ENCODE measurements at places on chromosomes 6 and 20.

- no peak for DNase-seq
These were observed 41.6 kb downstream of the PLAGL2 start for GRCh38 chr20:32165836-32166545.

DNA sequence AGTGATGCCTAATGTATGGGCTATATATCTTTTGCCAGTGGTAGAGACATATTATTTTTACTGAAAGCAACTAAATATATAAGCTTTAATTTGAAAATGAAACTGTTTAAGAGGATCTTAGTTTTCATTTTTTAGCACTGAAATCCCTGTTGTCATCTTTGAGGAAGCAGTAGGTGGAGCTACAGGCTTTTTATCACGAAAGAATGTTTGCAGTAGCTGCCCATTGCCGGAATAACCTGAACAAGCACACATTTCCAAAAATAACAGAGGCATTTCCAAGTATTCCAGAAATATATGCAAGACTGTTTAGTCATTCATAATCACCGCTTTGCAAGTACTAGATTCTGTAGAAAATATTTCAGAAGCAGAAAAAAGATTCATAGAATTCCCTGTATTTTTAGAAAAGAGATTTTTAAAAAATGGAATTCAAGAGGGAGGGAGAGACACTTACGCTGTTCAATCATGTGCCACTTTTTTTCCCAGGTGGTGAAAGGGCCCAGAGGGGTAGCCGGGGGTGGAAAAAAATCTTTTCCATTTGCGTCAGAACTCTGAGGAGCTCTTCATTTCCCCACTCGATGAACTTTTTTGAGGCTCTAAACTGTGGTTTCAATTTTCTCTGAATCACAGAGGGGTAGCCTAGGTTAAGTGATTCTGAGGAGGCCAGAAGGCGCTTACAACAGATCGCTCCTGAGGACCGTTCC lies 142.5 kb upstream of the FERMT1 start:
- DNase-seq: no peak

DNA sequence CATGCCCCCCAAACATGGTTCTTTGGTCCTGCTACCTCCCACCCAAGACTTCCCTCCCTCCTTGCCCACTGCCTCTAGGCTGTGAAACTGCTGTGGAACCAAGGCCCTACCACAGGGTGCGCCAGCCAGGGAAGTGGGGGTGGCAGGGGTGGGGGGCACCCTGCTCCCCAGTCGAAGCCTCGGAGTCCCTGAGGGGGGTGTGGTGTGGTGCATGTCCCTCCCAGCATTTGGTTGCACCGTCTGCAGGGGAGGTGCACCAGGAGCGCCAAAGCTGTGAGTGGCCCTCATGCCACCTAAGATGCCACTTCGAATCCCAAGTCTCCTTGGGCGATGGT lies 1.8 kb downstream of the RGS19 start:
- DNase-seq: no peak

DNA sequence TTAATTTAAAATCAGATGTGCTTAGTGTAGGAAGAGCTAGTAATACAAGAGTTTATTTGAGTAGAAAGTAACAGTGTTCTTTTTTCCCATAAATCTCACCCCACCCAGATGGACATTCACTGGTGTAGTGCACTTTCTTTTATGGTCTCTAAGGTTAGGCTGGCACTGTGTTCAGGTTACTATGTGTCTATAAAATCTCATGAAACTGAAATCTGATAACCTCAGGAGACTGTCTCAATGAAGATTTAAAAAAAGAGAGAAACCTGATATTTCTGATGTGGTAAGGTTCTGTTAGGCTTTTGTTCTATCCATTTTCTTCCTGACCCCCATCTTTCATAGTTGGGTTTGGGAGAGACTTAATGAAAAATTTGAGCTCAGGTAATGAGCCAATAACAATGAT lies 101.2 kb upstream of the CLVS2 start:
- DNase-seq: no peak

GRCh38 chr20:63150391-63150898 lies 65.5 kb downstream of the YTHDF1 start:
- no peak for DNase-seq

- no peak for DNase-seq
These were observed 35.8 kb downstream of the GRIK2 start for GRCh38 chr6:101429270-101429669.

DNA sequence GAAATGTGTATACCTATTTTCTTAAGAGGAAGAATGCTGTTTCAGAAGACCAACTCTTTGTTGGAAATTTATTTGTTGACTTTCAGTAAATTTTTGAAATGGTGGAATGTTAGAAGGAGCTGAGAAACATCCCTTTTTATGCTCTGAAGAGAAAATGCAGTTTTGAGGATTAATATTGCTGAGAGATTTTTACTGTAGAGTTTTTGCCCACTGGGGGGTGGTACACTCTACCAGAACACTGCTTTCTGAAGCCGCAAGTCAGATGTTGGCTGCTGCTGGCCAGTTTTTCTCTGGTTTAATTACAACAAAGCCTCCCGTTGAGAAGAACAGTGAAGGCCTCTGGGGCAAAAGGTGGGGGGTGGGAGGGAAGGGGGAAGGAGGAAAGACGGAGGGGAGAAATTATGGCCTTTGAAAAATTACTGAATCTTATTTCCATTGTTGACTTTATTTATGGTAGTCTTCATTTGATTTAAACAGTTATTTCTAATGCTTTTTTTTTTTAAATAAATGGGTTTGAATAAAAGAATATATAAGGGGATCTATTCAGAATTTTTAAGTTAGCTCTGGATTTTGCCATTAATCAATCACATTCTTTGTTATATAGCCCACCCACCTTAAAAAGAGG lies 3.0 kb downstream of the FLRT3 start:
- DNase-seq: no peak

- DNase-seq: no peak
These were observed 122.6 kb upstream of the ID4 start for GRCh38 chr6:19714434-19715166.

DNA sequence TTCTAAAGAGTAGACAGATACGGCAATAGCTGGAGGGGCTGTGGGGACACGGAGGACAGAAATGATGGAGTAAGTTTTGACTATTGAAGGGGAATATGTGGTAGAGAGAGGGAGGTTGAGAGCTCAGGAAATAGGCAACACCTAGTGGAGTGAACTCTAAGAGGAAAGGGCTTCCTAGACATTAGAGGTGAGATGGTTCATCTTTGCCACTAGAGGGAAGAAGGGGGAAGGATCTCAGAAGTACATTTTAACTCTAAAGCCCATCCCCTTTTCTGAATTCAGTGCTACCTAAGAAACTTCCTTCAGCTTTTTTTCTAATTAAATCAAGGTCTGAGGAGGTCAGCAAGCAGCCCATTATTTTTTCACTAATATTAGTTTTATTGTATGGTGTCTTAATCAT lies 689.4 kb upstream of the MAP3K7 start:
- DNase-seq: no peak

DNA sequence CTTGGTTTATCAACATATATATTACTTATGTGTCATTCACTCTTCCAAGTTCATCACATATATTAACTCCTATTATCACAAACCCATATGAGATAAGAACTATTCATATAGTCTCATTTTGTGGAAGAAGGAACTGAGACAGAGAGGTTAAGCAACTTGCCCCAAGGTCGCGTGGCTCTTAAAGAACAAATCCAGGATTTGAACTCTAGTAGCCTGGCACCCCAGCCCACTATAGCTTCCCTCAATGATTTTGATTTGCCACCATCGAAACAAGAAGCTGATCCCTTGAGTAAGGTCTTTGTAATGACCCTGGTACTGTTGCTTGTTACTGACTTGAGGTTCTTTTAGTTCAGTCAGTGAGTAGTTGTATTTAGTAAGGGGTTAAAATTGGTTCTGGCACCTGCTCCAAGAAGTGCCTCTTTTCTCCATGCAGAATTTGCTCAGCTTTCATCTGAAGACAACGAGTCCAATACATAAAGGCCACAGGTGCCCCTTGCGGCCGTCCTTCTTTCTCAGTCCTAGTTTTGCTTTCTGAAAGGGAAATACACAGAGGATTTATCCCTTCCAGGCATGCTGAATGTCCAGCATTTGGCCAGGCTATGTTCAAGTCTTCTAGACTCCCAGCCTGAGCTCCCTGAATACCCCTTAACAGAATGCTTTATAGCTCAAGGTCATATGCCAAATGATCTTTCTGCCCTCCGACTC lies 253.0 kb downstream of the TBC1D7 start:
- no peak for DNase-seq
